ENCODE measurements at places on chromosomes 1 and 21. TPM values are rescaled to one million over a fixed set of nuclear protein-coding genes. Genes with fewer than 3 reads are reported as not detected.

Gene OR2M3
- total RNA-seq = 0.40 TPM

Gene AMY1B
- not detected for total RNA-seq

Gene GBP4
- total RNA-seq = 3.3 TPM

Gene SLC2A5
- 5.2 TPM for total RNA-seq

DNA sequence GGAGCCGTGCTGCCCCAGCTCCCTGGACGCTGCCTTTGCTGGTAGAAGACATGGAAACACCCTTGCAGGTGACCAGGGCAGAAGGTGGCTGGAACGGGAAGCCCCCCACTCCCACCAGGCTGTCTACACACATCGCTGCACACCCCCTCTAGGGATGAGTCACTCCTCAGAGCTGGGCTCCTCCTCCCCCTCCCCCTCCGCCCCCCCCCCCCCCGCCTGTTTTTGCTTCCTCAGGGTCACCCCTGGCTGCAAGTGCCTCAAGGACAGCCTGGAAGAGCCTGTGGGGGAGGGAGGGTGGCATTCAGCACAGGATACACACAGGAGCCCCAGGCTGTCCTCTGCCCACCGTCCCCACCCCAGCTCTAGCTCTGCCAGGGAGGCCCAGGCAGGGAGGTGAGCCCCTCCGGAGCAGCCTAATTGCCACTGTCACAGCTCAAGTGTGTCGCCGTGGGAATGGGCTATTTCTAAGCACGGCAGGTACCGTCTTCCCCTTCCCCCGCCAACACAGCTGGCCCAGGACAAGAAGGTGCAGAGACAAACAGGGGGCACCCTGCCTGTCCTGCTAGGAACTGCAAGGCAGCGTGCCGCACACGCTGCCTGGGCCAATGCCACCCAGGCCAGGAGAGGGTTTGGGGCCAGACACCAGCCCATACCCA, 2.5 kb downstream of the FNDC10 start:
- peaks cover 15% of the 10 kb centered on the region for H3K36me3 ChIP-seq
- no peak overlapping the region for H3K4me3 ChIP-seq
- no peak overlapping the region for H3K27ac ChIP-seq
- H3K27me3 ChIP-seq = peaks cover 31% of the 10 kb centered on the region
- H3K4me1 ChIP-seq = peaks cover 46% of the 10 kb centered on the region

GRCh38 chr1:116986421-116987255, 14.9 kb upstream of the CD101 start:
- peaks cover 33% of the 10 kb centered on the region for H3K36me3 ChIP-seq
- DNase-seq = no peak
- H3K4me3 ChIP-seq = no peak overlapping the region
- H3K27me3 ChIP-seq = no peaks in the 10 kb centered on the region
- no peak overlapping the region for H3K27ac ChIP-seq

DNA sequence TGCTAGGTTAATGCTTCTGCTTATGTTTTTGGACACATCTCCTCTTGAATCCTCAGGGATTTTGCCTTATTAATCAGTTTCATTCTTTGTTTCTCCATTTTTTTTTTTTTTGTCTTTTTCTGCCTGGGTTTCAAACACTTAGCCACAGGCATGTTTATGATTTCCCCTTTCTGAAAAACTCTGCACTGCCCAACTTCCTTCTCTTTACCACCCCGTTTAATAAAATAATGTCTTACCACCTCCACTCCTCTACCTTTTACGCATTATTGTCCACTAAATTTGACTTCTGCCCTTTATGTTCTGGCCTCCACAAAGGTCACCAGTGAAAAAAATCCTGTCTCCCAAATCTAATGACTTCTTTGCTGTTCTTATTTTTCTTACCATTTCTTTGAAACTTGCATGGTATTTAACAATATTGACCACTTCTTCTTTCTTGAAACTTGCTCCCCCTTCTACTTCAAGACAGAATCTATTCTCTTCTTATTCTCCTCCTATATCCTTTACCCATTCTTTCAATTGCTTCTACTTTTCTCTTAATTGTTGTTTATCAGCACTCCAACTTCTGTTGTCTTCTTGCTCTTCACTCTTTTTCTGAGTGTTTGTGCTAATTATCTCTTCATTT, 150.3 kb downstream of the TNFSF18 start:
- no peaks in the 10 kb centered on the region for H3K36me3 ChIP-seq
- no peak for DNase-seq
- no peak overlapping the region for H3K4me3 ChIP-seq

- peaks cover 4% of the 10 kb centered on the region for H3K36me3 ChIP-seq
- H3K4me3 ChIP-seq = no peak overlapping the region
- H3K27me3 ChIP-seq = no peaks in the 10 kb centered on the region
- H3K27ac ChIP-seq = peak overlapping the region; percentile 15
Observed at GRCh38 chr21:45824546-45825215, 156.9 kb upstream of the COL6A1 start.

GRCh38 chr1:203781962-203782361, 13.5 kb upstream of the ZBED6 start:
- H3K36me3 ChIP-seq = no peaks in the 10 kb centered on the region
- DNase-seq = no peak
- H3K27ac ChIP-seq = no peak overlapping the region
- H3K4me1 ChIP-seq = no peaks in the 10 kb centered on the region
- no peaks in the 10 kb centered on the region for H3K27me3 ChIP-seq
- no peak overlapping the region for H3K4me3 ChIP-seq

DNA sequence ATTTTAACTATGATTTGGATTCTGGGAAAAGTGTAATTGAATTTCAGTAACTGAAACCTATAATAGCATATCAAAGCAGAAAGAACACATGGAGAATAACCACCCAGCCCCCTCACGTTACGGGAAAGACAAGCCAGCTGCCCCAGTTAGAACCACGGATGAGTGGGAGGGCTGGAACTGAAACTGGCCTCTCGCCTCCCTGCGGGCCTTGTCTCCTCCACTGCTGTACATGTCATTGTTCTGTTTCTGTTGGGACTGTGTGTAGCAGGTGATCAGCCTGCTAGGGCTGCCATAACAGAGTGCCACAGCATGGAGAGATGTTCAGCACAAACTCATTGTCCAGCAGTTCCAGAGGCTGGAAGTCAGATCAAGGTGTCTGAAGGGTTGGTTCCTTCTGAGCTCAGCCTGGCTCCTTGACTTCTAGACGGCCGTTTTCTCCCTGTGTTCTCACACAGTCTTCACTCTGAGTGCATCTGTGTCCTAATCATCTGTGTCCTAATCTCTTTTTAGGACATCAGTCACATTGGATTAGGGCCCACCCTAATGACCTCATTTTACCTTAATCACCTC, 52.4 kb downstream of the MAP3K21 start:
- DNase-seq = no peak
- peaks cover 8% of the 10 kb centered on the region for H3K36me3 ChIP-seq
- H3K4me3 ChIP-seq = no peak overlapping the region
- no peak overlapping the region for H3K27ac ChIP-seq
- H3K4me1 ChIP-seq = no peaks in the 10 kb centered on the region

DNA sequence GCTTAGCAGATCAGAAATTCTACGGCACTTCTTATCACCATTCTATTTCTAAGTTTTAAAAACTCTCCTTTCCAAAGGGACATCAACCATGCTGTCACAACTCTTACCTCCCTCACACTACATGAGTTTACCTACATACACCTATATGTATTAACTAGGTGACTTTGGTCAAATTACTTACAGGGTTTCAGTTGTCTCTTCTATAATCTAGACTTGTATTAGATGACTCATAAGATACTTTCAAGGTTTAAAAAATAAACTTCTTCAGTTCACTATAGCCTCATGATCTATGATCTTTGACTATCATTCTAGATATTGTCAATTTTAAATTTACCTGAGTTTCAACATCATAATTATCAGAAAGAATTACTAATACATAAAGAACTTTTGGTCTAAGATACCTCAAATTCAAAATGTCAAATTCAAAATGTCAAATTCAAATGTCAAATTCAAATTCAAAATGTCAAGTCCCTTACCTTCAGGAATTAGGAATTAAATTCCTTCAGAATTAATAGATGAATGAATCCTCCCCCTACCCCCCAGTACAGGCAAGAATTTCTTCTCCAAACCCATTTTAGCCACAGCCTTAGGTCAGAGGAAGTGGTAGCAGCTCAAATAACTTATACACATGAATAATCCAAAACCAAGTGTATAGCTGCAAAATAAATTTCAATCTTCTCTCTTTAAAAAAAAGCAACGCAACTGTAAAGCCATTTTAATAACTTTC, 31.1 kb downstream of the OTUD7B start:
- no peak overlapping the region for H3K4me3 ChIP-seq
- no peak overlapping the region for H3K27ac ChIP-seq
- DNase-seq = no peak
- peaks cover 18% of the 10 kb centered on the region for H3K36me3 ChIP-seq

DNA sequence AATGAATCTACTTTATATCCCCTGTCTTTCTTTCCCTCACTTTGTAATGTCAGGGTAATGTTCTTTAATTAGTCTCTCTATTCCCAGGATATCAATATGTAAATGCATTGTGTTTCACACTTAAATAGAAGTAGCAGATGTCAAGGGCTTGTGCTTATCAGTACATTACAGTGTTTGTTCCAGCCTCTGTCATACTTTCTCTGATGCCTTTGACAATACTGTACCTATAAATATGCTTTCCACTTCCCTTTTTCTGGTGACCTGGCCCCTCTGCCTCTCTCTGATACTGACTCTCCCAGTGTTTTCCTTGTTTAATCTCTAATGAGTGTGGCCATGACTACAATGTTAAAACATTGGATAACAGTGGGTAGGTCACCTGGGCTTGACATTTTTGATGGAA, 862.0 kb upstream of the NEGR1 start:
- no peak for DNase-seq
- no peak overlapping the region for H3K4me3 ChIP-seq
- H3K27ac ChIP-seq = no peak overlapping the region
- H3K27me3 ChIP-seq = no peaks in the 10 kb centered on the region
- no peaks in the 10 kb centered on the region for H3K36me3 ChIP-seq
- no peaks in the 10 kb centered on the region for H3K4me1 ChIP-seq

GRCh38 chr1:204405988-204406387, 5.6 kb downstream of the PPP1R15B start:
- peaks cover 6% of the 10 kb centered on the region for H3K4me1 ChIP-seq
- H3K27ac ChIP-seq = no peak overlapping the region
- no peaks in the 10 kb centered on the region for H3K27me3 ChIP-seq
- peaks cover 15% of the 10 kb centered on the region for H3K36me3 ChIP-seq
- no peak for DNase-seq
- no peak overlapping the region for H3K4me3 ChIP-seq

GRCh38 chr1:201405484-201405831, 6.3 kb upstream of the LAD1 start:
- no peak overlapping the region for H3K4me3 ChIP-seq
- DNase-seq = no peak
- H3K36me3 ChIP-seq = no peaks in the 10 kb centered on the region
- peaks cover 6% of the 10 kb centered on the region for H3K4me1 ChIP-seq

DNA sequence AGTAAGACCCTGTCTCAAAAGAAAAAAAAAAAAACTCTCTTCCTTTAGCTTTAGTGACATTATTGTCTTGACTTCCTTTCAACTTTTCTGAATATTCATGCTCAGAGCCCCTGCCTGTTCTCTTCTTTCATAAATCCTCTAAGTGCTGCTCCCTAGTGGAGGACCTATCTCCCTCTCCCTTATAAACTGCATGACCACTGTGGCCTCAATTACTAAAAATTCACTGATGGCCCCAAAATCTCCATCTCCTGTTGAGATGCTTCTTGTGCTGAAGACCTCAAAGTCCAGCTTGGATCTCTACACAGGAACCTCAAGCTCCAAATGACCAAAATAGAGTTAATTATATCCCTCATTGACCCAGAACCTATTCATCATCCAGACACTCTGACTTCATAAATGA, 7.8 kb downstream of the ITLN1 start:
- H3K4me3 ChIP-seq = no peak overlapping the region
- H3K4me1 ChIP-seq = no peaks in the 10 kb centered on the region
- no peak for DNase-seq
- H3K27me3 ChIP-seq = no peaks in the 10 kb centered on the region

GRCh38 chr21:35796844-35797243, 263.5 kb downstream of the SETD4 start:
- peak; percentile 17 for DNase-seq
- no peaks in the 10 kb centered on the region for H3K27me3 ChIP-seq
- no peak overlapping the region for H3K4me3 ChIP-seq
- H3K4me1 ChIP-seq = no peaks in the 10 kb centered on the region

GRCh38 chr1:99548943-99549605, 96.8 kb upstream of the PALMD start:
- no peaks in the 10 kb centered on the region for H3K27me3 ChIP-seq
- no peak for DNase-seq
- H3K36me3 ChIP-seq = no peaks in the 10 kb centered on the region
- no peak overlapping the region for H3K4me3 ChIP-seq
